Stimulated activated CD4-positive, alpha-beta T cell treated with anti-CD3 and anti-CD28 coated beads, TNF-alpha, amount 100 ng/mL, for 48 hours (primary cell): ENCODE measurements at places on chromosomes 1 and 21.

- no peak for DNase-seq
Measured at GRCh38 chr1:228697207-228698016, 37.9 kb upstream of the RHOU start.

DNA sequence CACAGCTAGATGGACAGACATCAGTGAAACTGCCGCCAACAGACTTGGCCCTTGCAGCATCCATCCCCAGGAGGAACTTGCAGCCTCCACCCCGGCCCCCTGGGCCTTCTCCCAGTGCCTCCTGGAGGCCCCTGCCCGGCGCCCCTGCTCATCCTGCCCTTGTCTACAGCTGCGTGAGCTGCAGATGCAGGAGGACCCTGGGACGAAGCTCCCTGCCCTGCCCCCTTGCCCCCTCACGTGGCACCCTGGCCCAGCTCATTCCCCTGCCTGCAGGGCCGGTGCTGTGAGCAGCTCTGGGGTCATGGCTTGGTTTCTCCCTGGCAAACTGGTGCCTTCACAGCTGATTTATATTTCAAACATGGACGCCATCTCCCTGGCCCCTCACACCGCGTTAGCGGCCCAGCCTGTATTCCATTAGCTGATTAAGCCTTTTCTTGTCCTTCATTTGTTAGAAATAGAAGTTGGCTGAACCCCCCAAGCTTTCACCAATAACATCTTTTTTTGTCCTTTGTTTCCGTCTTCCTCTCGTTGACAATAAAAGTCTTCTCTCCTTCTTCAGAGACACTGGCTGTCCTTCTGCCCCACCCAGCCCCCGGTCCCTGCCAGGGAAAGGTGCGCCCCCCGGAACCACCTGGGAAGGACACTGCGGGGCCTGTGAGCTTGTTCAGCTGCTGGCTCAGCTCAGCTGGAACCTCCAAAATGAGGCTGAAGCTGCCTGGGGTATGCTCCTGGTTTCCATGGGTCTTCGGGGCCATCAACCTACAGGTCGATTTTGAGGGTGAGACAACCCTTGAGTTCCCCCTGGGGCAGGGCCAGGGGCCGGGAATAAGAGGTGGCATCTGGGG, 34.0 kb upstream of the SLC19A1 start:
- no peak for DNase-seq

- no peak for DNase-seq
Measured at GRCh38 chr1:177164380-177165068, at the start of gene ASTN1. TSS of gene ASTN1 (minus strand) at chr1:177164712. CDS start at chr1:177164676, 36 bp downstream.

GRCh38 chr1:109240158-109241152, 8.9 kb upstream of the CELSR2 start:
- DNase-seq = no peak

GRCh38 chr1:246988316-246988715, 19.5 kb downstream of the ZNF695 start:
- DNase-seq = no peak

GRCh38 chr1:118963456-118964430, 24.4 kb downstream of the TBX15 start:
- no peak for DNase-seq

DNA sequence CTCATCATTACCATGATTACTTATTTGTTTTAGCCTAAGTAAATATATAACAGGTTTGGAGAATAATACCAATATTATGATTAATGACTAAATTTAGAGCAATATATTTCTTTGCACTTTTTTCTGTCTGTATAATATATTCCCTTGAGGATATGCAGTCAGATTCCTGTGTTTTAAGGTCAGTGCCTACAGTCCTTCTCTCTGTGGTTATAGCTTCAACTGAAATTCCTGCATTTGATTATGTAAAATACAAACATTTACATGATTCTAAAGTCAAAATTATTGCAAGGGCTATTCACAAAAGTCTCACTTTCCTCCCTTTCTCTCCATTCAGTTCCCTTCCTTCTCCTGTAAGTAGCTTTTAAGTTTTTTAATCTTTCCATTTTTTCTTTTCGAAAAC, 142.9 kb upstream of the COL6A1 start:
- no peak for DNase-seq

DNA sequence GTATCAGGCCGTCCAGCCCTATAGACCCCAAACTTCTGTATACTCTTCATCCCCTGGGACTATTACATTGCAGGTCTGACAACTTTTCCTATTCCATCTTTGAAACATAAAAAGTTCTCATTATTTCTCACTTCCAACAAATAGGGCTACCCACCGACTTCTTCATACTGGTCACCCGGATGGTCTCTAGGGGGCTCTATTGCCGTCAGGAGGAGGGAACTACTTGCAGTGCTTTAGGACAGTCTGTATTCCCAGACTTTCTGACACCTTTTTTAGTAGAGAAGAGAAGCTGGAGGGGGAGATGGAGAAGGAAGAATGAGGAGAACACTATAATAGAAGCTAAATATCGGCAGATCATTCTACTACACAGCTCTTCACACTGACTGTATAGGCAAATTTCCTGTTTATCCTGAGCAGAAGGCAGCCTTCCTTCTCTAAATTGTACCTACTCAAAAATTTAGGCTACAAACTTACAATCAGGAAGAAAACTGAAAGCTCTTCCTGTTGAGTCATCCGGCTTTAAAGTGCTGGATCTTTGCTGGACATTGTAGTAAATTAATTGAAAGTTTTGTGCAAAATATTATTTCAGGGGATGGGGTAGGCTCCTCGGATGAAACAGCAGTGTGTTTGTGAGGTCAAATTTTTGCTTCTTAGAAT, 54.6 kb downstream of the CDC7 start:
- DNase-seq = no peak

DNA sequence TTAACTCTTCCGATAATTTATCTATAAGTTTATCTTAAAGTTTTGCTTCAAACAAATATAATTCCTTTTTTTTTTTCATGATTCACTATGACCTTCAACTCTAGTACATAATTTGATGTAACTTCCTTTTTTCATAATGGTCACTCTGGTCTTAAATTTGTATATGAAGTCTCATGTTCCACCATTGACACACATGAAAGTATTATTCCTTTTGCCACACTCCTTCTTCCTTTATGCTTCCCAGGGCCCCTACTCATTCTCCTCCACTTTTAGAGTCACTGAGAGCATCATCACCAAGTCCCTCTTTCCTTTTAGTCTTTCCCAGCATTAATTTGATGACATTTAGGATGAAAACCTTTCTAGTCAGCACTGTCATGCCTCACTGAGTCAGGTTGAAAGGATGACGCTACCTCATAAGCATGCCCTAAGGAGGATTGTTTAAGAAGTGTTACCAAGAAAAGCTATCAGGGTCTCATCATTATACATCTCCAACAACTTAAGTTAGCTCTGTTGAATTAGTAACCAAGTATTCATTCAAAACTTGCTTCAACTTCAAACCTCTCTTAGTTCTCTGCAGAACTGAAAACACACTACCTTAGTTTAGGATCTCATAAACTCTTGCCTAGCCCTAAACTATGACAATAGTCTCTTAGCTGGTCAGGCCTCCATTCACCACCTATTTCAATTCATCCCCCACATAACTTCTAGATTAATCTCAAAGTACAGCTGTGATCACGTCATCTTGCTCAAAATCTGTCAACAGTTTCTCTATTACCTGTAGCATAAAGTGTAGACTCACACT, 14.5 kb downstream of the AUNIP start:
- DNase-seq = no peak

GRCh38 chr1:165988275-165988674, 160.9 kb downstream of the UCK2 start:
- no peak for DNase-seq

DNA sequence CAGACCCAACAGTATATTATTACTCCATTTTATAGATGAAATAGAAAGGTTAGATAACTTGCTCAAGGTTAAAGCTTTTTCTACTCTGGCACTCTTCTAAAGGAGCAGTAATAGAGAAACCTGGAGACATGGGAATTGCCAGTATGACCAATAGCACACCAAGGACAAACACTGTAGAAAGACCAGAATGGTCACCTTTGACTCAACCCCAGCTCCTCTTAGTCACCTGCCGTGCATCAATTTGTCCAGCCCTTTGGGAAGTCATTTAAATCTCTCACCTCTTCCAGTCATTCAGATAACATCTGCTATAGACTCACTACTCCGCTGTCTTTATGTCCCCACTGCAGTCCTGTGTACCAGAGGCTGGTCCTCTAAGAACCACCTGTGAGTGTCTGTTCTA, 23.9 kb upstream of the SLC44A3 start:
- no peak for DNase-seq

DNA sequence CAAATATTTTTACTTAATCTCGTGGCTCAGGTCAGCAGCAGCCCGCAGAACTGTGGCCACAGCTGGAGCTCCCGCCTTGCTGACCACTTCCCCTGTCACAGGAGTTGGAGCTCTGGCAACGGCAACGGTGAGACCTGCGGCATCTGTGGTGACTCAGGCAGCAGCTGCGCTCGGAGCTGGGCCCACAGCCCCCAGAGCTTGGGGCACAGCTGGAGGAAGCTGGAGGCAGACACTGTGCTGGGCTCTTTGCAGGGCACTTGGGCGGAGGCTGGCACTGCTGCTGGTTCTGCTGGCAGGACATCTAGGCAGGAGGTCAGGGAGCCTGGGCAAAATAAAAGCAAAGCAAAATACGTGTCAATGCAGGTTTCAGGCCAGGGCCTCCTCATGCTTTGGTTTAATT, at the start of gene LCE3A:
Gene LCE3A (minus strand): TSS at position 301 of the 400 bp plus-strand sequence. CDS start 0 bp downstream, at position 301.
- no peak for DNase-seq

- DNase-seq = no peak
Measured at GRCh38 chr1:67771152-67771551, 62.1 kb downstream of the GNG12 start.

GRCh38 chr1:80359666-80360065, 1353.1 kb upstream of the ADGRL4 start:
- DNase-seq = no peak

DNA sequence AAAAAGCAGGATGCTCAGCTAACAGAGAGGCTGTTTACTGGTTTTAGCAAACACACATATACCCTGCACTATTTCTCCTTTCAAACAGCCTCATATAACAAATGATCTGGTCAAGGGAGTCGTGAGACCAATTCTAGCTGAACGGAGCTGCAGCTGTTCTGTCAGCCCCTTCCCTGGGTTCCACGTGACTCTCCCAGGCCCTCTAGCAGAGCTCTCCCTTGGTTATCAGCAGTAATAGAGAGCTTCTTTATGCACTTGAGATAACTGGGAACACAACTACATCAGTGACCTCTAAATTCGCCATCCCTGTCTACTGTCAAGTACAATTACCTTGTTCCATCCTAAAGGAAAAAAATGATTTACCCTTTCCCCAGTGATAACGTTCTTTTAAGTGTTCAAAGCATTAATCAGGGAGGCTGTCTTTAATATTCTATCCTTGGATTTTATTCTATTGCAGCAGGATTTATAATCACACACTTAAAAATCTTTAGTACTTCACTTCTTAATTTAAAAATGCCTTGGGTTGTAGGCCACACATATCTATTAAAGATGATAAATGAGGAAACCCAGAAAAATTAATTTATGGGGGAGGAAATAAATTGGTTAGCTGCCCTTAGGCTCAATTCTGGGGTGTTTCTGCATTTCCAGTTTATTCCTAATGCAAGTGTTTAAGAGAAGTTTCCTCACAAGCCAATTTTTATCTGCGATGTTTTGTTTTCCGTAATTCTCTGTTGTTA, 28.2 kb downstream of the PTGER3 start:
- no peak for DNase-seq

DNA sequence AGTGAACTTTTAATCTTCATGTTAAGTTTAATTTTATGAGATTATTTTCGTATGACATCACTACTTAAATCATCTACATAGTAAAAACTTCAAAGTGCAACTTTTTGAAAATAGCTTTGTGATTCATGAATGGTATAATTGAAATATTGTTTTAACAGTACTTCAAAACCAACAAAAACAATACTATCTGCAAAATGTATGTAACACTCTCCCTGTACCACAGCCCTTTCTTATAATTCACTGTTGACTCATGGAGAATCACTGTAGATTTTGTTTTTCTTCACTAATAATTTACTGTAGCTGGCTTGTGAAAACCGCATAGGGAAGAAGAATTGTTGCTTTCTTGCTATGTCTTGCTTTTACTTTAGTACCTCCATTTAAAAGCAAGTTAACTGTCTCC, 301.4 kb upstream of the ADAMTS5 start:
- no peak for DNase-seq

- DNase-seq = no peak
Measured at GRCh38 chr1:162372159-162373071, 4.2 kb downstream of the SPATA46 start.

- DNase-seq = no peak
Measured at GRCh38 chr21:36477001-36477400, 2.9 kb downstream of the CLDN14 start.

DNA sequence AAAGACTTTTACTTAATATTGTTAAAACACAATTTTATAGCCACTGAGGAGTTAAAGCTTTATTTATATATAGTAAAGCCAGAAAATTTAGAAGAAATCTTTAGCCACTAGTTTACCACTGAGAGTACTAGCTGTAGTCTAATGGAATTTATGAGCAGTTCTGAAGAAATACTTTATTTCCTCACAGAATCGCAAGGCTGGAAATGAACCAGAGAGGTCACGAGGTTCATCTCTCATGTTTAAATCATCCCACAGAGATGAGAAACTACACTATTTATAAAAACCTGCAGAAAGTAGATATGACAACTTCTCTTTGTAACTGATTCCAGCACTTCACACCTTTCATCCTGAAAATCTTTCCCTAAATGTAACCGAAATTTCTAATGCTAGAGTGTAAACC, 26.0 kb downstream of the ADGRL4 start:
- no peak for DNase-seq

DNA sequence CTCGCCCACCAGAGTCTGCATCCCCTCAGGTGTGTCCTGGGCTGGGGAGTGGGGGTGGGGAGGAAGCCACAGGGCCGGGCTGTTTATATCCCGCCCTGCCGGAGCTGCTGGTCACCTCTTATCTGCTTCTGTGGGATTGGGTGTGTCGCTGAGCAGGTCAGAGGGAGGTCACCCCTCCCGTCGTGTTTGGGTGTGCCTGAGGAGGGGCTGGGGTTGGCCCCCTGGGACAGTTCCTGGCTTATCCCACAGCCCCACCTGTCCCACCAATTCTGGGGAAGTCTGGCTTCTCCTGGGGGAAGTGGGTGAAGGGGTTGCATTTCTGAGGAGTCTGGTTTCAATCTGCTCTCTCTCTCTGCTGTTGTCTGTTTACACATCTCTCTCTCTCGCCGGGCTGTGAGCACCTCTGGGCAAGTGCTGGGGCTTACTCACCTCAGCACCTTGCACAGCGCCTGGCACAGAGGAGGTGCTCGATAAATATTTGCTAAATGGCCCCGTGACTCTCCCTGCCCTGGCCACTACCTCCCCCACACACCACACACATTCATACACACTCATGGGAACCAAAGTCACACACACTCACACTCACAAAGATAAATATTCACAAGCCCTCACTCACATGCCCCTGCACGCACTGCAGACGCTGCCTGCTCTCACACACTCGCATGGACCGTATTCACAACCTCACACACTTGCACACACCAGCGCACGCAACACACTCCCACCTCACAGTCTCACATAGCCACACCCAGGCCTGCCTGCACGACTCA, 8.3 kb downstream of the ELF3 start:
- no peak for DNase-seq

DNA sequence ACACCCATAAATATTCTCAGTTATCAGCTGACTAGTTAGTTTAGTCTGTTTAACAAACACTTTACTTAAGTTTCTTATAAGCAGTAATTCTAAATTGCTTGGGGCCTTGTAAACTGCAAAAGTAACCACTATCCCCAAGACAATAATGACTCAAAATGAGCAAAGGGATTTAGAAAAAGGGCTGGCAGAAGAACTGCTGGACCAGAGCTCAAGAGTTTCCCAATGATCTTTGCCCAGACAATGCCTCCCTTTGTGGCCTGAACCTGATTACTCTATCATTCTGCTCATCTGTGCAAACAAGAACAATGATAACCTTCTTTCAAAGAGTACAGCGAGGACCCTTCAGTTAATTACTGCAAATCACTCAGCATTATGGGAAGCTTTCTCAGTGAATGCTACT, 123.5 kb downstream of the TIAM1 start:
- DNase-seq = no peak
